Pancreas (tissue), 10 donors: ENCODE measurements at places on chromosomes 1 and 21. TPM values are rescaled to one million over a fixed set of nuclear protein-coding genes. Genes with fewer than 3 reads are reported as not detected.

- no peak for DNase-seq
Observed at GRCh38 chr1:20048563-20048962, 21.4 kb upstream of the PLA2G5 start.

DNA sequence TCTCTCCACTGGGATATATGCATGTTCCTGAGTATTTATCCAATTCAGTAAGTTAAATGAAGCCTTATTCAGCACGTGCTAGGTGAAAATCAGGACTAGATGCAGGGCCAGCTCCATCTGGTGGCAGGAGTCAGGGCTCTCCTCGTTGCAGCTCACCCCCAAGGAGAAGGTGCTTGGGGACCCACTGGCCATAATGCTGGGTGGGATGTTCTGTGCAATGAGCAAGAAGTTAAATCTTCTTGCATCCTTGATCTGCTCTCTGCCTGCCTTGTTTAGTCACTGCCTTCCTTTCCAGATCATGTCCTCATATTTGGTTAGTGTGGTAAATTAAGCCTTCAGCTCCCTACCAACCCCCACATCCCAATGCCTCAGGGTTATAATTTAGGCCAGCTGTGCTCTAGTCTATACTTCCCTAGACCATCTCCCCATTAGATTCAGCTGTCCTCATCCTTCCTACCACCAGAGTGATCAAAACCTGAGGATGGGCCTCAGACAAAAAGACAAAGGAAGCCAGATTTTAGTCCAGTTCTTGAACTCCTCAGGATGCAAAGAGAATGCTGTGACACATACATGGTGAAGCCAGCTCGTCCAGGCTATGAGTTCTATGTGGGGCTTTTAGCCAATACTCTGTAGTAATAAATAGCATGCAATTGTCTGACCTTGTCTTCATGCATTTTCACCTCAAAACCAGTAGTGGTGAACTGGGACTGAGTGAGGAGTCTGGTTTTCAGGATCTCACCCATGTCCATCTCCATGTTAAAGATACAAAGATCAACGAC is 55.9 kb downstream of the SEC16B start:
- peak; percentile 49 for DNase-seq

- no peak for DNase-seq
Observed at GRCh38 chr1:216215169-216215568, 208.1 kb downstream of the USH2A start.

DNA sequence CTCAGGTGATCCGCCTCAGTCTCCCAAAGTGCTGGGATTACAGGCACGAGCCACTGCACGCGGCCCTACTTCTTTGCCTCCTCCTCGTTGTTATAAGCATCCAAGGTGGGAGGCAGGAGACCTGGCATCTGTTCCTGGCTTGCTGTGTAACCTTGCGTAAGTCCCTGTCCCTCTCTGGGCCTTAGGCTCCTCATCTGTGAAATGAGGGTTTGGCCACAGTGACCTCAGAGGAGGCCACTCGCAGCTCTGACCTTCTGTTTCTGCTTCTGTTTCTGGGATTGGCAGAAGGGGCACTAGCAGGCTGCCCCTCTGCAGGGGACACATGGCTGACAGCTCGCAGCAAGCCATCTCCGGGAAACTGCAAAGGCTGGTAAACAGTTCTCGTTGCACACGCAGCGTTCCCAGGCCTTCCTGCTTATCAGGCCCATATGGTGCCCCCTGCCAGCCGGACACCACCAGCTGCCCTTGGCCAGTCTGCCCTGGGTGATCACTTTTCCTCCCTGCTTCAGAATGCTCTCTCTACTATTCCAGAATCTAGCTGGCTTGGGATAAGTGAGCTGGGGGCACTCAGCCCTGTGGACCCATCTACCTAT is 2.6 kb upstream of the LDLRAP1 start:
- no peak for DNase-seq

TEDDM1 gene
- total RNA-seq: not detected
